ENCODE measurements at places on chromosomes 16 and 17.

- peak; percentile 80 for DNase-seq
Observed at GRCh38 chr17:82424001-82424862, 5.8 kb upstream of the OGFOD3 start.

DNA sequence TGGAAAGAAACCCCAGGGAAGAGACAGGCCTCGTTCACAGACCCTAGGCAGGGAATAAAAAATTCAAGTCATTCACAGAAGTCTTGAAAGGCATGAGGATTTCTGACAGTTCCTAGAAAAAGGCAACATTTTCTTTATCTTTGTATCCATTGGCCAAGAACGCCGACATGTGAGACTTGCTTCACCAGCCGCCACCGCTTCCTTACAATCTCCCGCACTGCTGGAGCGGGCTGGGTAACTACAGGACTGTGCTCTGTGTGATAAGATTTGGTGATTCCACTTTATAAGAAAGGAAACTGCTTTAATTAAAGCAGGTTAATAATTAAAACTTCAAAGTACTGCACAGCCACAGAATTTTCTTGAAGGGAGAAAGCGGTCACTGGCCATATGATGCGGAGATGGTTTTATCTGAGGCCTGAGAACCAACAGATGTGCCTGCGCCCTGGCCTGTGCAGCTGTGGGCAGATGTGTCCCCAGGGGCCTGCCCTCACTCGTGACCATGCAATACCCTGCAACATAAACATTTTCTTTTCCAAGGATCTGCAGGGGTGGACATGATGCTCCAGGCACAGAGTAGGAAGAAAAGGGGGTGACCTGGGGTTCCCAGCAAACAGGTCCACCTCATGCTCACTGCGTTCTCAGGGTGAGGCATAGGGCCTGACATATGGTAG is 13.0 kb upstream of the LGALS3BP start:
- no peak for DNase-seq

GRCh38 chr16:89581861-89582563 is 6.5 kb downstream of the CPNE7 start:
- no peak for DNase-seq

GRCh38 chr16:86956437-86956836 is 360.8 kb downstream of the C16orf95 start:
- DNase-seq, result no peak

DNA sequence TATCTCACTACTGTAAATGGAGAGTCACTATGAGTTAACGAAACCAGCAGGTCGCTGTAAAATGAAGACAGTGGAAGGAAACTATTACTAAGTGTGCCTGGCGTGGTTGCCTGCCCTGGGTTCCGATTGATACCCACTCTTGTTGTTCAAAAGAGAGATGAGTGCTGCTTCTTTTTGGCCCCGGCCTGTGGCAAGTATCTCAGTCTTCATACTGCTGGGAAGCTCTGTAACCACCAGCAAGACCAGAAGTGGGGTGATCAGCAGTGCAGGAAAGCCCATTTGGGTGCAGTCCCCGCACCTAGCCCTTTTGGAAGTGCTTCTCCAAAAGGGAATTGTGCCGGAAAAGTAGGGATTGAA is 104.5 kb downstream of the SNX29 start:
- DNase-seq, result peak; percentile 60

GRCh38 chr16:54331241-54332002 is 44.8 kb upstream of the IRX3 start:
- no peak for DNase-seq

GRCh38 chr16:10178080-10178479 is 4.1 kb downstream of the GRIN2A start:
- DNase-seq, result no peak

DNA sequence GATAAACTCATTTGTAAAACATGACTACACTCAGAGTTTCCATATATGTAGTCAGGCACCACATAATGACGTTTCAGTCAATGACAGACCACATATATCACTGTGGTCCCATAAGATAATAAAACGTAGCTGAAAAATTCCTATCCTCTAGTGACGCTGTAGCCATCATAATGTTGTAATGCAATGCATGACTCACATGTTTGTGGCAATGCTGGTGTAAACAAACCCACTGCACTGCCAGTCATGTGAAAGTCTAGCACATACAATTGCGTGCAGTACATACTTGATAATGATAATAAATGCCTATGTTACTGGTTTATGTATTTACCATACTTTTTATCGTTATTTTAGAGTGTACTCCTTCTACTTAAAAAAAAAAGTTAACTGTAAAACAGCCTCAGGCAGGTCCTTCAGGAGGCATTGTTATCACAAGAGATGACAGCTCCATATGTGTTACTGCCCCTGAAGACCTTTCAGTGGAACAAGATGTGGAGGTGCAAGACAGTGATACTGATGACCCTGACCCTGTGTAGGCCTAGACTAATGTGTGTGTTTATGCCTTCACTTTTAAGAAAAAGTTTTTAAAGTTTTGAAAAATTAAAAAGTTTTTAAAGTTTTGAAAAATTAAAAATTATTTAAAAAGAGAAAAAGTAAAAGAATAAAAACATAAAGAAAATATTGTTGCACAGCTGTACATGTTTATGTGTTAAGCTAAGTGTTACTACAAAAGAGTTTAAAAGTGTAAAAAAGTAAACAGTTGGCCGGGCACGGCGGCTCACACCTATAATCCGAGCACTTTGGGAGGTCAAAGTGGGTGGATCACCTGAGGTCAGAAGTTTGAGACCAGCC is 9.0 kb downstream of the STAT5B start:
- peak; percentile 50 for DNase-seq

DNA sequence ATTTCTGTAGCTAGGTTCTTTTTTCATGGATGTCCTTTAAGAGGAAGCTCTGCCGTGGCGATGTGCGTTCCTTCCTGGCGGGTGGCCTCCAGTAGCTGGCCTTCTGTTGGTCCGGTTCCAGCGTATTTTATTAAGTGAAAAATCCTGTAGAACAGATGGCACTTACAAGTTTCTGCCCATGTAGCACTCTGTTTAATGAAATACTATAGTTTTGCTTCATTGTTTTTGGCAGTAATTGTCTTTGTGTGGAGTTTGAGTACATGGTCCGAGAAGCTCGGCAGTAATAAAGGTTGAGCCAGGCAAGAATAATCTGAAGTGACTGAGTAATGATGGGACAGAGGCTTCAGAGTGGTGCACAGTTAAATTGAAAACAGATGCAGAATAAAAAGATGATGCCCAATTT is 20.4 kb downstream of the USP10 start:
- no peak for DNase-seq

GRCh38 chr16:86509759-86510464 is 415 bp upstream of the FOXF1 start:
- DNase-seq, result no peak

DNA sequence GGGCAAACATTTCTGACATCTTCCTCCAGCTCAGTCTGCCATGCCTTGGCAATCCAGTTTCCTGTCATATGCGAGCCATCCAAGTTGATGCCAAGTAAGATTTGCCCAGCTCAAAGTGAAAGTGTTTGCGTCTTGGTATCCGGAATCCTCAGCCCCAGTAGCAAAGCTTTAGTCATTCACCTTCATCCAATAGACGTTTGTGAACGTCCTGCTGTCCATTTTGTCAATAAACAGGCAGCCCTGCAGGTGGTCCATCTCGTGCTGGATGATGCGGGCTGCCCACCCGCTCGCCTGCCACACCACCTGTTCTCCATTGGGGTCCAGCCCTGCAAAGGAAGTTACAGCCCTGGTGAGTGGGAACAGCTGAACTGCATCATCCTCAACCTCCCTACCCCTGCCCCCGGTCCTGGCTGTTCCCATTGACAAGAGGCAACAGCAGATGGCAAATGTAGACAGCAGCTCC is 1.5 kb downstream of the PDF start:
- DNase-seq, result peak; percentile 30

DNA sequence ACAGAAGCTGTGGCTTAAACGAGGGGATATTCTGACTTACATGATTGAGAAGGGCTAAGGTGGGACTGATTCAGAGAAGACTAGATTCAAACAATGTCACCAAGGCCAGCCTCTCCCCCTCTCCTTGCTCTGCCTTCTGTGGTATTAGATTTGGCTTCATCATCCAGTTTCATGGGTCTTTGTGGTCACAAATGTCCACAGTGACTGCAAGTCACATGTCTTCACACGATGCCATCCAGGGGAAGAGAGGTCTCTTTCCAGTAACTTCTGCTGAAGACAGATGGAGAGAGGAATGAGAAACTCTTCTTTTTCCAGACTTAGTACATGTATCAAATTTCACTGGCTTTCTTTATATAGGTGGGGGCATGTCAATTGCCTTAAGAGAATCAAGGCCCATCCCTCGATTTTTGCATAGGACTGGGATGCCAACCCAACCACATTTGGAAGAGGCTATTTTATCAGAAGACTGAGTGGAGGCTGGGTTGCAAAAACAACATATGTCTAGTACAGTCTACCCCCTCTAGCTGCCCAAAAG is 57.3 kb upstream of the HNF1B start:
- no peak for DNase-seq

DNA sequence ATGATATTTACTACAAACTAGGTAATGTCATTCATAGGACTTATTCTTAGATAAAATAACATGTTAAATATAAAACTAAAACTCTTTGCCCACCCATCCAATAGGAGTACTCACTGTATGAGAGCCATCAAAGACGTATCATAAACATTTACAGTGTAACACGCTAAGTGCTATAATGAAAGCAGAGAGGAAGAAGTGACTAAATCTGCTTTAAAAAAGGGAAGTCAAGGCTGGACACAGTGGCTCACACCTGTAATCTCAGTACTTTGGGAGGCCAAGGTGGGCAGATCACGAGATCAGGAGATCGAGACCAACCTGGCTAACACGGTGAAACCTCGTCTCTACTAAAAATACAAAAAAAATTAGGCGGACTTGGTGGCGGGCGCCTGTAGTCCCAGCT is 32.4 kb downstream of the SPAG9 start:
- DNase-seq, result no peak

DNA sequence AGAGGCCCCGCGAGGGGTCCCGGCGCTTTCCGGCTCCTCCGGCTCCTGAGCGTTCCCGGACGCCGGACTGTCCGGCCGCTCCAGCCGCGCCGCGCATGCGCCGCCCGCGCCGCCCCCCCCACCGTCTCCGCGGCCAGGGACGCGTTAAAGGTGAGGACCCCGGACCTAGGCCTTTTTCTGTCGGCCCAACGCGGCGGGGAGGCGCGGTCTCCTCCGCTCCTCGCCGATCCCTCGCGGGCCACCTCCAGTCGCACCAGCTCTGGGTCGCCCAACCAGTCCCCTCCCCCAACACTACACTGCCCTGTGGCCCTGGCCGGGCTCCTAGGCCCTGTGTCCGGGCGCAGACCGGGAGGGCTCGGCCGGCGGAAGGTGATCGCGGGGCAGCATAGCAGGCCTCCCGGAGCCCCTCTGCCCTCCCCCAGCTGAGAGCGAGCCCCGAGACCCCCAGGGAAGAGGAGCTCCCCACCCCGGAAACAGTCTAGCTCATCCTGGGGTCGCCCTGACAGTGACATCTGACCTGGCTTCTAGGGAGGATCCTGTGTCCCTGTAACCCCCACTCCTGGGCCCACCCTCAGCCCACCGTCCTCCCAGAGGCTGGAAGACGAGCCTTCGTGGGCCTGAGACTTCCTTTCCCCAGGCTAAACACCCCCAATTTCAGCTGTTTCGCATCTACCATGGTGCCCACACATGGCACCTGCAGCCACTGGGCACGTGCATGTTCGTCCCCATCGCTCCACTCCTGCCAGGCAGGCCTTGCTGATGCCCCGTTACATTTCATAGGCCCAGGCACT is 14.7 kb upstream of the BCAR1 start:
- DNase-seq, result peak; percentile 60

DNA sequence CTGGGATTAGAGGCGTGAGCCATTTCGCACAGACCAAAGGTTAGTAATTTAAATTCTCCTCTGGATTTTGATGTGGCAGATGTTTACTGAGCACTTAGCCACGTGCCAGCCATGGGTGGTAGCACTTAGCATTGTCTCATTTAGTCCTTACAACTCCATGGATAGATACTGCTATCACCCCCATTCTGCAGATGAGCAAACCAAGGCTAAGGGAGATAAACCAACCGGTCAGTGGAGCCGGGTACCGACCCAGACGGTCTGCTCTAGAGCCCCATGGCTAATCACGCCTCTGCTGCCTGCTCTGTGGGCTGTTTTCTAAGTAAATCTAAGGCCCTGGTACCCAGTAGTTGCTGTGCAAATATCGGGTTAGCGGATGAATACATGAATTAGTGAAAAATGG is 12.6 kb upstream of the ADGRG1 start:
- no peak for DNase-seq

GRCh38 chr17:37708008-37708615 is 36.7 kb downstream of the HNF1B start:
- DNase-seq, result no peak

- DNase-seq, result peak; percentile 50
Observed at GRCh38 chr17:77186141-77186604, 45.4 kb downstream of the SEC14L1 start.

DNA sequence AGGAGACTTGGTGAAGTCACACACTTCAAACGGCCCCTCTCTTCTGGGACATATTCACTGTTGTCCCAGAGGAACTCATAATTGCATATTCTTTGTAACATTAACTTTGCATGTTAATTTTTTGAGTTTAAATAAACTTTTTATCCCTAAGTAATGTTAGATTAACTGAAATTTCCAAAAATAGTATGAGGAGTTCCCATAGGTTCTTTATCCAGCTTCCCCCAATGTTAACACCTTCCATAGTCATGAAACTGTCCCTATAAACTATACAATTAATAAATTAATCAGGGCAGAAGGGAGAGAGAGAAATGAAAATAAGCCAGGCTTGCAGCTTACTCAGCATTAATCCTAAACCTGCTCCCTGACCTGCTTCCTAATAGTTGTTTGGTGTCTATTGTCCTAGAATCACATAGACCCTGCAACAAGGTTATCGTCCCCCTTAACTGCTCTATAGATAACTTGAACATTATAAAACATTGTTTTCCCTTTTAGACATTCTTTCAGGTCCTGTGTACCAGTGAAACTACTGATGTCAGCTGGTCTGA is 589.8 kb upstream of the CDH5 start:
- DNase-seq, result no peak

DNA sequence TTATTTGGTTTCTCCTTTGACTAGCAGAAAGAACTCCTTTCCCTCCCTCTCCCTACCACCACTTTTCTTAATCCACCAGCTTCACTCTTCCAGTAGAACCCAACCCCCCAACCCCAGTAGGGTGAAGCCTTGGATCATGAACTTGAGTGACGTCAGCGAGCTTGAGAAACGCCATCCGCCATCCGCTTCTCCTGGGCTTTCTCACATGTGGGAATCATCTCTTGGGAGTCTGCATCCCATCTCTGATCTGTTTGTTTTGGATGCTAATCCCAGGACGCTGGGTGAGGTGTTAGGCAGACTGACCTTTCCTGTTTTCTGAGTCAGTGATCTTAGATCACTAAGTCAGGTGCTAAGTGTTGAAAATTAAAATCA is 16.0 kb upstream of the SOX9 start:
- no peak for DNase-seq

DNA sequence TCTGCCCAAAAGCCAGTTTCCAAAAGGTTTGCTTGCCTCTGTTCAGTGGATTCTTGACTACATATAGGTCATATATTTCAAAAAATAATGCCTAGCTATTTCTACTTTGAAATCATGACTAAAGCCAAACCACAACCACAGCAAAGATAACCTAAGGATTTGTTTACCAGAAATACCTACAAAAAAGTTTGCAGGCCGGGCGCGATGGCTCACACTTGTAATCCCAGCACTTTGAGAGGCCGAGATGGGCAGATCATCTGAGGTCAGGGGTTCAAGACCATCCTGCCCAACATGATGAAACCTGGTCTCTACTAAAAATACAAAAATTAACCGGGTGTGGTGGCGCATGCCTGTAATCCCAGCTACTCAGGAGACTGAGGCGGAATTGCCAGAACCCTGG is 15.2 kb downstream of the CARHSP1 start:
- DNase-seq, result peak; percentile 28

All from stimulated activated CD8-positive, alpha-beta memory T cell treated with anti-CD3 and anti-CD28 coated beads, Interleukin-4, amount 100 ng/mL, for 48 hours (primary cell).